ENCODE measurements at places on chromosomes 2 and 18.
A peak's percentile ranks its signal among the peaks of the same experiment; 100 is the strongest.

DNA sequence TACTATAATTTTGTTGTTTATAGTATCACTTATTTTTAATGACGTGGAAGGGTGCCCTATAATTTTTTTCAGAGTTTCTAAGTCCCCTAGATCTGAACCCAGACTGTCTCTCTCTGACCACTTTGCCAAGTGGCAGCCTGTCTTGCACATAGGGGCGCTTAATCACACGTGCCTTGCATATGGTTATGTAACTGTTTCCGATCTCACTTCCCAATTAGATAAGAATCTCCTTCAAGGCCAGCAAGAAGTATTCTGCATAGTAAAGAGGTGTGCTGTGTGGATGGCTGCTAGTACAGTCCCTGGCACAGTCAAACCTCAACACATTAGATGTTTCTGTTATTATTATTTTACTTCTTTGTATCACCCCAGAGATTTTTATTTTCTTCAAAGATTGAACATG is 197.8 kb upstream of the SIX2 start:
- DNase-seq, result no peak

GRCh38 chr18:45993438-45993837 is 26.3 kb upstream of the EPG5 start:
- DNase-seq, result no peak

DNA sequence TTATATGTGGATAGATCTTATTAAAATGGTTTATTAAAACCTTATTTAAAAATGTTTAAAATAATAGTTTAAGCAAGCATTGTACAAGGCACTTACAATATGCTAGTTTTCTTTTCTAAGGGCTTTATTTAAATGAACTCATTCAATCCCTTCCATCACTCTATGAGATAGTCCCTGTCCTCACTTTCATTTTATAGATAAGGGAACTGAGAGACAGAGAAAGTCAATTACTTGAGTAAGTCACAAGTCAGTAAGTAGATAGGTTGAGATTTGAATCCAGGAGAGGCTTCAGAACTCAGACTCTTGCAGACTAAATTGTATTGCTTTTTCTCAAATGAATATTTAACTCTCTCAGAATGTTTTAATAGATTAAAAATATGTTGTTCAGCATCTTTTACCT is 95.2 kb downstream of the KLHL14 start:
- no peak for DNase-seq

GRCh38 chr2:164458792-164459191 is 162.5 kb downstream of the GRB14 start:
- no peak for DNase-seq

- peak; percentile 85 for DNase-seq
These were observed 135.4 kb downstream of the L3MBTL4 start for GRCh38 chr18:6279308-6279707.

GRCh38 chr2:198073253-198073652 is 268.9 kb downstream of the PLCL1 start:
- DNase-seq, result no peak
